ENCODE measurements at places on chromosomes 4 and X.

DNA sequence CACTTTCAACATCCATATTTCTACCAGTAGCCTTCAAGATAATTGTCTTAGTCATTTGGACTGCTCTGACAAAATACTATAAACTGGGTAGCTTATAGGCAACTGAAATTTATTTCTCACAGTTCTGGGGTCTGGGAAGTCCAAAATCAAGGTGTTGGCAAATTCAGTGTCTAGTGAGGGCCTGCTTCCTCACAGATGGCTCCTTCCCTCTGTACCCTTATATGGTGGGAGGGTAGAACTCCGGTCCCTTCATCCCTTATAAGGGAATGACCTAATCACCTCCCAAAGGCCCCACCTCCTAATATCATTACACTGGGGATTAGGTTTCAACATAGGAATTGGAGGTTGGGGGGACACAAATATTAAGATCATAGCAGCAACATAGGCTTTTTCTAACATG is 7.4 kb upstream of the TBC1D25 start:
- DNase-seq: no peak

DNA sequence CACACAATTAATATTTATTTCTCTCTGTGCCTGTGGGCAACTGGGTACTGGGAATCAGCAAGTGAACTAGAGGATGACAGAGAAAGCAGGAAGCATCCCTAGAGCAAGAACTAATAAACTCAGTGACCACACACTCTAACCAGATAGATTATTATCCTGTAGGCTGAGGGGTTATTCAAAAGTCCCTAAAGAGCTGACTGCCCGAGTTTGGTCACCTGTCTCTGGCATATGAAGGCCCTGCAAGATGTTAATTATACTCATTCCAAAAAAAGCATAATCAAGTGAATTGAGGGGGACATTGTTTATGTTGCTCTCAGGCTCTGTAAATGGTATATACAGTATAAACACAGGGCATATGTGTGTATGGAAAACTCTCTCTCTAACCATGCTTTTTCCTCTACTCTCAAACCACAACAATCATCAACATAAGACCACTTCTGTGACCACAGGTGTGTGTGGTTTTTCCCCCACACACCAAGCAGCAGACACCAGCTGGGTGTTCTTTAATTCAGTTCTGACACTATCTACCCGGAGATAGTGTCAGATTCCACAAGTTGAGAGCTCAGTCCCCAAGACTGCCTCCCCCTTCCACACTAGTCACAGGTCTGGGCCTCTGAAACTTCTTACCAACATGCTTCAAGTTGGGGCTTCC is 6.2 kb upstream of the HPSE start:
- DNase-seq: no peak

- no peak for DNase-seq
Measured at GRCh38 chrX:108704839-108705238, 31.5 kb downstream of the IRS4 start.

- DNase-seq: no peak
Measured at GRCh38 chr4:7907142-7907541, 32.5 kb downstream of the AFAP1 start.

GRCh38 chr4:37620176-37620575 is 66.0 kb downstream of the RELL1 start:
- no peak for DNase-seq

DNA sequence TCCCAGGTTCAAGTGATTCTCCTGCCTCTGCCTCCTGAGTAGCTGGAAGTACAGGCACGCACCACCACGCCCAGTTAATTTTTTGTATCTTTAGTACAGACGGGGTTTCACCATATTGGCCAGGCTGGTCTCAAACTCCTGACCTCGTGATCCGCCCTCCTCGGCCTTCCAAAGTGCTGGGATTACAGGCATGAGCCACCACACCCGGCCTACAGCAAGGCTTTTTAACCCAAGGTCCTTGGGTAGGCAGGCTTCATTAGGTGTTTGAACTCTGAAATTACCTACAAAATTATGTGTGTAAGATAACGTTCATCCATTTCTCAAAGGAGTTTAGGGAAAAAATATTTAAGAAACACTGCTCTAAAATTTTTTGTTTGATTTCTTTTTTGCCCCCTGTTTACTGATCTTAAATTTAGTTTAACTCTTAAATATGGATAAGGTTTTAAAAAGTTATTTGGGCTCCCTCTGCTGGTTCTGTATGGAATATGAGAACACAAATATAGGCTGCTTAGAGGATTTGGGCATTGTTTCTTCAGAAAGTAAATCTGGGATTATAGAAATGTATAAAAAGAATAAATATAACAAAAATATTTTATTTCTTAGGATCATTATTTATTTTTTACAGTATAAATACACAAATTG is 92.8 kb downstream of the CBR4 start:
- DNase-seq: no peak

- no peak for DNase-seq
Measured at GRCh38 chr4:47349326-47349725, 114.2 kb downstream of the COMMD8 start.

GRCh38 chr4:85732124-85732523 is 257.2 kb downstream of the ARHGAP24 start:
- no peak for DNase-seq

GRCh38 chrX:18873189-18873791 is 110.6 kb downstream of the PHKA2 start:
- no peak for DNase-seq

DNA sequence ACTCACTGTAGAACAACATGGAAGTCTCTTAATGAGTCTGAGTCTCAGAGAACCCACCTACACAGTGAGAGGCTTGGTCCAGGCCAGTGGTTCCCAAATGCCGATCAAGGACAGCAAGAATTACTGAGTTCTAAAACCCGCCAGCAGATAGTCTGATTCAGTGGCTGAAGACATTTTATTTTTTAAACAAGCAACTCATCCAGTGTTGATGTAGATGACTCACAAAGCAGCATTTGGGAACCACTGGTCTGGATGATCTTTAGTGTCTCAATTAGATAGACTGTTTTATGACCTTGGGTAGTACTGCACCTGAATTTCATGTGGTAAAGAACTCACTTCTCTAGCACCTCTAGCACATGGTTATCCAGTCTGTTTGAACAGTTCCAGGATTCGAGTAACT is 193.6 kb downstream of the FBXW7 start:
- DNase-seq: no peak

GRCh38 chr4:46329118-46329976 is 60.6 kb downstream of the GABRA2 start:
- DNase-seq: no peak

DNA sequence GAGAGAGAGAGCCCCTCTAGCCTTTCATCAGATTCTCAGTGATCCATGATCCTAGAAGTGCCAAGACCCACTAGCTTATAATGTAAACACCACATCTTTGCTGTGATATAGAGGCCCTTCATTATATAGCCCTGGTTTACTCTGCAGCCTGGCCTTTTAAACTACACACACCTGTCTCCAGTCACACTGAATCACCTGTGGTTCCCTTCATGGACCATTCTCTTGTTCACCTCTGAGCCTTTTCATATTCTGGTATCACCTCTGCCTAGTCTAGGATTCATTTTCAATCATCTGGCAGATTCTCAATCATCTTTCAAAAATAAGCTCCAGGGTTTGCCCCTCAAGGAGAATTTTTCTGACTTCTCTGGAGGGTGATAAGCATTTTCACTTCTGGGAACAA is 50.0 kb upstream of the CD40LG start:
- DNase-seq: no peak

GRCh38 chr4:113276464-113277170 is 227.2 kb downstream of the ANK2 start:
- DNase-seq: no peak

DNA sequence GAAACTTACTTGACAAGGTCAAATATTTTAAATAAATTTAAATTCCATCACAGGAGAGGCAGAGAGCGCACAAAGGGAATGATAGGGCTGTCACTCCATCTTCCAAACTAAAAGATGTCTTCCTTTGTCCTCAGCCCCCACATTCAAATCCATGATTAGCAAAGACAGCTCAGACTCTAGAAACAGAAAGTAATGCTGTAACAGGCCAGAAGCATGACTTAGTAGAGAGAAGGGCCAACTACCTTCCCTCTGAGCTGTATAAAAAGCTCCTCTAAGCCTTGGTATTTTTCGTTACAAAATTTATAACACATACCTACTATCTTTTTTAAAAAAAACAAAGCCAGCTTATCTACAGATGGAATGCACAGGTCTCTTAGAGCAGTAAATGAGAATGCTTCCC is 207.4 kb downstream of the MAPK10 start:
- no peak for DNase-seq

DNA sequence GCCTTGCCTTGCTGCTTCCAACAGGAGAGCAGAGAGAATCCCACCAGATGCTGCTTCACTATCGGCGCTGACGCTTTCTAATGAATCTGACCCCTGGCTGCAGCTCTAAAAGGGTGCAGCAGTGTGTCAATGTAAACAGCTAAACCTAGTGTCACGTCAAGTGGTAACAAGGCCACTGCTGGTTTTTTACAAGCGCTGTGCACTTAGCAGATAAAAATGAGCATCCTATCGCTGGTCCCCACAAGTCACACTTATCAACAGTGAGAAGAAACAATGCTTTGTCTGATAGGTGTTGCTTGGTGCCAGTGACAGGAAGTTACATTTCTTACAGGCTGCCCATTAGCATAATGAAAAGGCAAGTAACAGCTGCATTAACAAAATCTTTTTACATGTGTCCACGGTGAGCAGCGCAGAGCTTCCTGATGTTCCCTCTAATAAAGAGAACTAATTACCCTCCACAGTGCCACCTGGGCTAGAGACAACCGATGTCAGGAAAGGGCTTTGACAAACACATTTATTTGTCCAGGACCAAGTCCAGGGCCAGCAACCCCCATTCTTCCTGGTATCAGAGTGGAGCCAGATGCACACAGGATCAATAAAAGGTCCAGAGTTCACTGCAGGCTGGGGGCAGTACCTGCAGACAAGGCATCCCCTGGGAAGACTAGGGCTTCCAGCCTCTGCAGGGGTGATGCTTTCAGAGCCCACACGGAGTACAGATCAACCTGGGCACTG is 176.0 kb downstream of the MGST2 start:
- peak; percentile 5 for DNase-seq

GRCh38 chr4:147334478-147334877 is 146.4 kb upstream of the EDNRA start:
- DNase-seq: no peak

- no peak for DNase-seq
Measured at GRCh38 chrX:39907964-39908661, 189.6 kb downstream of the BCOR start.

DNA sequence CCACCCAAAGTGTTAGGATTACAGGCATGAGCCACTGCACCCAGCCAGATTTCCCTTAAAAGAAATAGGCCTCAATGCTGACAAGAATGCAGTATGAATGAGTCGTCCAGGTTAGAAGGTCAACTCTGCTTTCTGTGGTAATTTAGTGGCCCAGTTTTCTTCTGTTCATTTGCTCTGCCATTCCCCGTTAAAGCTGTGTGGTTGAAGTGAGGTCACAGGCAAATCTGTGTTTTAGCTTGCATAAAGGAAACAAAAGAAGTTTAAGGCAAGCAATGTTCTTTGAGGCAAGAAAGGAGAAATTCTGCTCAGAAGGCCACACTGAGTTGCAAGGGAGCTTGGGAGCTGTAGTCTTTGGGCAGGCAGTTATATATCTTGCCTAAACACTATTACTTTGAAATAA is 176.8 kb downstream of the LARP7 start:
- no peak for DNase-seq

GRCh38 chrX:1629244-1629643 is 14.4 kb downstream of the ASMT start:
- DNase-seq: no peak

GRCh38 chrX:125289209-125289608 is 30.5 kb upstream of the TEX13C start:
- no peak for DNase-seq

DNA sequence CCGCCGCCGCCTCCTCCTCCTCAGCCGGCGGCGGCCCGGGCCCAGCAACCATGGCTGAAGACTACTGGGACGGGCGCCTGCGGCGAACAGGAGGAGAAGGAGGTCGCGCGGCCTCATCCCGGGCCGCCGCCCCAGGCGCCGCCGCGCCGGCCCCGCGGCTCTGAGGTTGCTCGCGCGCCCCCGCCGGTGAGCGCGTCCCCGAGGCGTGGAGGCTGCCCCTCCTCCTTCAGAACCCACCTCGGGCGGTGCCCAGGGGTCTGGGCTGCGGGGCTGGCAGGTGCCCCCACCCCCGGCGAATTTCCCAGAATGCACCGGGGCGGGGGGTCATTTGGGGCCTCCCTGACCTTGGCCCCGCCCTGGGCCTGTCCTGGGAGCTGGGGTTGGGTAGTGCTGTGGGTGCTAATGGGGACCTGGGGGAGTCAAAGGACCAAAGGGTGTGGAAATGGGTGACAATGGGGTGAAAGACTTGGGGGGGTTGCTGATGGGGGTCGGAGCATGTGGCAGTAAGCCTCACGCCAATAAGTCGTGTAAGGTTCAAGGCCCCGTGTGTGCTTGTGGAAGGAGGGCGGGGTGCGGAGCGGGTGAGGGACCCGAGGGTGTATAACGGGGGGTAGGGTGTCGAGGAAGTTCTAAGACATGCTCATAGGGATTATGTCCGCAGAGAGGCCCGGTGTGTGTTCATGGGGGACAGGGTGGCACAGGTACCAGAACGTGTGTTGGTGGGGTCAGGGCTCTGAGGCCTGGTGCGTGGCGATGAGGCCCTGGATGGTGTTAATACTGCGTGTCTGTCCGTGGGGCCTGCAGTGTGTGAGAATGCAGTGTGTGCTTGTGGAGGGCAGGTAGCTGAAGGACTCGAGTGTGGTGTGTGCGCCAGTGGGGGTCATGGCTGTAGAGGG is 687 bp downstream of the CDK16 start:
- DNase-seq: peak; percentile 8

GRCh38 chrX:119971184-119971583 is 27.6 kb upstream of the NKAP start:
- DNase-seq: no peak

DNA sequence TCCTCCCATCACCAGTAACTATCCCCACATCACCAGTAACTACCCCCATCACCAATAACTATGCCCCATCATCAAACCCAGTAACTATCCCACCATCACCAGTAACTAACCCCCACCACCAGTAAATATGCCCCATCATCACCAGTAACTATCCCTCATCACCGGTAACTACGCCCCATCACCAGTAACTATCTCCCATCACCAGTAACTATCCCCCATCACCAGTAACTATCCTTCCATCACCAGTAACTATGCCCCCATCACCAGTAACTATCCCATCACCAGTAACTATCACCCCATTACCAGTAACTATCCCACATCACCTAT is 2.9 kb downstream of the ASMTL start:
- no peak for DNase-seq

- no peak for DNase-seq
Measured at GRCh38 chrX:66053414-66053813, 13.5 kb upstream of the VSIG4 start.

DNA sequence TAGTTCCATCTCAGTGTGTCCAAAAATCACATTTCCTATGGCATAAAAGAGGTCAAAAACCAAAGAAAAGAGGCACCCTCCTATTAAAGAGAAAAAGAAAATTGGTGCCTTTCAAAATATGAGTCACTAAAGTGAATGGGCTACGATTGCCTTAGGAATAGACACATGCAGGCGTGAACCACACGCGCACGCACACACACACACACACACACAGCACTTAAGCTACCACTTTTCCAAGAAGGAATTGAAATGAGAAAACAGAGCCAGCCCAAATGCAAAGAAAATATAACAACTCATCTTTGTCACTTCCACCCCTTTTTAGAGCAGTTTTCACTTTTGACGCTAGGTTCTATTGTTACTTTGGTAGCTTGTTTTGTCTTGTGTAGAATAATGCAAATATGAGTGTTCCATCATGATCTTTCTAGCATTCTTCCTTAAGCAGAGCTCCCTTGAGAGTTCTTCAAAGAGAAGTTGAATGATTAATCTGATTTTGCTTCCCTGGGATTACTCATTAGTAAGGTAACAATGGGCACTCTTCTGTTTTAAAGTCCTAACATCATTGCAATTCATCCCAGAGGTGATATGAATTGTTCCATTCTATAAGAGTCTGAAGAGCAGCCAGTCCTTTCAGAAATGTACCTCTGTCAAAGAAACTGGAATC is 239.2 kb upstream of the GNPDA2 start:
- no peak for DNase-seq

All from stimulated activated CD8-positive, alpha-beta memory T cell treated with anti-CD3 and anti-CD28 coated beads, Interleukin-4, amount 100 ng/mL, for 1 hour (primary cell).